ENCODE measurements at places on chromosomes 2 and 18. TPM values are rescaled to one million over a fixed set of nuclear protein-coding genes. Genes with fewer than 3 reads are reported as not detected.

- DNase-seq = peak; percentile 50
Observed at GRCh38 chr2:40281021-40281940, 170.6 kb downstream of the SLC8A1 start.

DNA sequence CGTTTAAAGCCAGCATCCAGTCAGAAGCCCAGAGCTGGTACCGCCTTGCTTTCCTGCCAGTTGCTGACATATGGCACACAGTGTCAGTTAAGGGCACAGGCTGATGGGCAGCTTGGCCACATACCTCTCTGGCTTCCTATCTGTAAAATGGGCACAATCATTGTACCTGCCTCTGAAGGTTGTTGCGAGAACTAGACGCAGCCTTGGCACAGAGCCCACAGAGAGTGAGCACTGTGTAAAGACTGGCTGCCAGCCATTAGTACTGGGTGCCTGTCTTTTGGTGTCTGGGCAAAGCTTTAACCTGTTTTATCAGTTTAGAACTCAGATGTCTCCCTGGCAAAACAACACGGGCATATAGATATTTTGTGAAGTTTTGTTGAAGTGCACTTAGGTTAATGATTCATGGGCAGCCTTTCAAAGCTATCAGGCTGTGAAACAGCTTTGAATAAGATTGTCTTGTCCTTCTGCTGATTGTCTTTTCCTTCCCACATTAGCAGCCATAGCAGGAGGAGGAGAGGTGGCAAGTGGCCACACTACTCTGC, 269.5 kb downstream of the NEDD4L start:
- DNase-seq = peak; percentile 17

DNA sequence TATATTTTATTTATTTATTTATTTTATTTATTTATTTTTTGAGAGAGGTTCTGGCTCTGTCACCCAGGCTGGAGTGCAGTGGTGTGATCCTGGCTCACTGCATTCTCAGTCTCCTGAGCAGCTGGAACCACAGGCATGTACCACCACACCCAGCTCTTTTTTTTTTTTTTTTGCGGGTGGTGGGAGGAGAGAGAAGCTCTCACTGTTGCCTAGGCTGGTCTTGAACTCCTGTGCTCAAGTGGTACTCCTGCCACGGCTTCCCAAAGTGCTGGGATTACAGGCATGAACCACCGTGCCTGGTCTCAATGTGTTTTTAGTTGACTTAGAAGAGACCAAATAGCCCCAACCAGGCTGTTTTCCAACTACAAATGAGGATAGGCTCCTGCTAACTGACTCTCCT, 80.7 kb downstream of the PDCL3 start:
- DNase-seq = no peak

- no peak for DNase-seq
Observed at GRCh38 chr2:147630585-147630984, 214.2 kb upstream of the ACVR2A start.

DNA sequence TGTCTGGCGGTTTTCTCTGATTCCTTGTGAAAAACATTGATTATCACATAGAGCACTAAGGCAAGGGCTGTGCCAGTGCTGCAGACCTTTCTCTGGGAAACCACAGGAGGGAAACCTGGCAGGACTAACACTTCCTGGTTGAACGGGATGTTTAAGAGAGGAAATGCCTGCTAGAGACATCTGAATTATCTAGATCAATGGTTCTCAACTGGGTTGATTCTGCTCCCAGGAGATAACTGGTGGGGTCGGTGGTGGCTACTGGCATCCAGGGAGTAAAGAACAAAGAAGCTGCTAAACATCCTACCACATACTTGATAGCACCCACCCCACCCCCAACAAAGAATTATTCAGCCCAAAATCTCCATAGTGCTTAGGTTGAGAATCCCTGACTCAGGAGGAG, 37.5 kb downstream of the DDX18 start:
- no peak for DNase-seq

GRCh38 chr2:134429886-134430285, 176.0 kb downstream of the MGAT5 start:
- no peak for DNase-seq

DNA sequence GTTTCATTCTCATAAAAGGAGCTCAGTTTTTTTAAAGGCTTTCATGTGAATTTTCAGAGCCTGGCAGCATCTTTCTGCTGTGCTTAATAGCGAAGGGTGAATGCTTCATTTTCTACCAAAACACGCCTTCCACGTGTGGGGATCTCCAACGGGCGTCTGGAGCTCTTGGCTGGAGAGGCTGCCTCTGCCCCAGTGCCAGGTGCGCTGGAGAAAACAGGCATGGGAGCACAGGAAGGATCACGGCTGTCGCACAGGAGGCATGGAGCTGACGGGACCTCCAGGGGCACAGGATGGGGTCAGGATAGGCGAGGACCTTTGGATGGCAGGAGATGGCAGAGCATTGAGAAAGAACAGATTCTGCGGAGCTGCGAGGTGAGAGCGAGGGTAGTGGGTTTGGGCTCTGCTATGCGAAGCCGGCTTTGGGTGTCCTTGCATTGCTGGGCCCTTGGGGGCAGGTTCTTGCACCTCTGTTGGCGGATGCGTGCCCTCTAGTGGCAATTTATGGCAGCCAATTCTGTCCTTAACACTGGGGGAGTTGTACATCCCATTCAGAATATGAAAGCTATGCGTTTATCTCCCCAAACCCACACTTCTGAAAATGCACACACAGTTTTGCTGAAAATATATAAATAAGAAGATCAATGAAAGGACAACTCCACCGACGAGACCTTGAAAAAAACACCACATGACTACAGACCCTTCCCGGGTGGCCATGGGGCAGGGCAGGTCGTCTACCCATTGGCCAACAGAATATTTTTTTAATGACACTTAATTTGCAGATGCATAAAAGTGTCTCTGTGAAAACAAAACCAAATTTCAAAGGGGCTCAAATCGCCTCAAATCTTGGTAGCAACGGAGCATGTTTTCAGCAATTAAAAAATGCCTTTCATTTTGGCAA, 90.4 kb upstream of the SLC35G4 start:
- DNase-seq = peak; percentile 64

Gene CNDP2
- total RNA-seq = 28.6 TPM

Gene MYCN
- total RNA-seq = 0.23 TPM

- DNase-seq = no peak
Observed at GRCh38 chr2:83224591-83225200, 1234.4 kb downstream of the SUCLG1 start.

DNA sequence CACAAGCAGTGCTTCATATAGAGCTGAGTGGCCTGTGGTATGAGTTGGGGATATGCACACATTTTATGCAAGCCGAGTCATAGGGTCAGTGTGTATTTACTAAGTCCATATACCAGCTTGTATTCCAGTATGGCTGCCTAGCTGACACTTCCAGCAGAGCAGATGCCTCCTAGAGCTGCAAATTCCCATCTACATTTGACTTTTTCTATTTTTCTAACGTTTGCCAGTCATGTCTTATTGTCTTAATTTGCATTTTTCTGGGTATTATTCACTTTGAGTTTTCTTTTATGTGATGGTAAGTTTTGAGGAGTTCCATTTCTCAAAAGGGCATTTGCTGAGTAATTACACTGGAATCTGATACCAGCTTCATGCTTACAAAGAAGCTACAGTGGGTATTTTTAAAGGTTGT, 334.5 kb upstream of the CDH2 start:
- DNase-seq = peak; percentile 53

GRCh38 chr18:41872206-41872605, 82.8 kb upstream of the PIK3C3 start:
- DNase-seq = no peak

DNA sequence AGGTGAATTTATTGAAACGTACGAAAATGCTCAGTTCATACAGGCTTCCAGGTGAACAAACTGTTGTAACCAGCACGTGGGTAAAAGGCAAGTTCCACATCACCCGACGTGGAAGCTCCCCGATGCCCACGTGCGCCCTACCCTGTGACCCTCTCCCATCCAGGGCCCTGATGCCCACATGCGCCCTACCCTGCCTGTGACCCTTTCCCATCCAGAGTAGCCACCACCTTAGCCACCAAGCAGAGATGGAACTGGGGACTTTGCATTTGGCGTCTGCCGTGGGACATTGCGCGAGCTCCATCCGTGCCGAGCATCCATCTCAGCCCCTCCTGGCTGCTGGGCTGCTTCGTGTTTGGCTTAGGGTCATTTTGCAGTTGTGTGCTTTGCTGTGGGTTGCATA, 37.5 kb downstream of the ANO7 start:
- no peak for DNase-seq

DNA sequence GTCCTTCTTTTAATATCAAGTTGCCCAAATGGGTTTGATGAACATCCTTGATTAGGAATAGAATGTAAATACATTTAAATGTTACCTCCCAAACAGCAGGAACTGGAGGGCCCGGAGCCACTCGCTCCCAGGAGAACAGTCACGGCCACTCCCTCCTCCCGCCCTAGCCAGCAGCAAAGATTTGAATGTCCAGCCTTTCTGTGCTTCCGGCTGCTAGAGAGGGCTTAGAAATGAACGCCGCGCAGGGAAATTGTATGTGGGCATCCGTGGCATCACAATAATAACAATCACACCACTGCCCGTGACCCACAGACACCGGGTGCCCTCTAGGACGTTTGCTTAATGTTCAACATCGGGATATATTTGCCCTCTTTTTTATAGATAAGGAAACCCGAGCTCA, 164.9 kb upstream of the SALL3 start:
- DNase-seq = no peak

GRCh38 chr18:13797157-13797611, 26.8 kb upstream of the MC5R start:
- DNase-seq = peak; percentile 33

GRCh38 chr2:130912471-130912870, 75.8 kb downstream of the ARHGEF4 start:
- no peak for DNase-seq

DNA sequence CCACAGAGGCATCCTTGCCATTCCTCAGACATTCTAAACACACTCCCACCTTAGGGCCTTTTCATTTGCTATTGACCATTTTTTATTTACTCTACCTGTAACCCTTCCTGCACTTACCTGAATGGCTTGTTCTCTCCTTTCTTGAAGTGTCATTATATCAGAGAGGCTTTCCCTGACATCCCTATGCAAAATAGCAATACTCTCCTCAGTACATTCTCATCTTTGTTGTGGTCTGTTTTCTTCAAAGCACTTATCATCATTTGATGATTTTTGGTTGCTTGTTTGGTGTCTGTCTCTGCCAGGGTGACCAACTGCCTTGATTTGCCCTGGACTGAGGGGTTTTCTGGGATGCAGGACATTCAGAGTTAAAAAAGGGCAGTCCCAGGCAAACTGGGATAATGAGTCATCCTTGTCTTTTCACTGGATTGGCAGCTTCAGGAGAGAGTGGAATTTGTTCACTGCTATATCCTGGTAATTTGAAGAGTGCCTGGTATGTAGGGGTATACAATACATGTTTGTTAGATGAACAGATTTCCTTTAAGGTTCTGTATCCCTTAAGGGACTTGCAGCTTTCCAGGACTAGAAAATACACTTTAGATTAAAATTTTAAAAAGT, 102.4 kb downstream of the BABAM2 start:
- DNase-seq = peak; percentile 55

GRCh38 chr2:67516899-67517530, 119.9 kb downstream of the ETAA1 start:
- DNase-seq = peak; percentile 44

GRCh38 chr2:168574856-168575630, 119.0 kb downstream of the CERS6 start:
- no peak for DNase-seq

DNA sequence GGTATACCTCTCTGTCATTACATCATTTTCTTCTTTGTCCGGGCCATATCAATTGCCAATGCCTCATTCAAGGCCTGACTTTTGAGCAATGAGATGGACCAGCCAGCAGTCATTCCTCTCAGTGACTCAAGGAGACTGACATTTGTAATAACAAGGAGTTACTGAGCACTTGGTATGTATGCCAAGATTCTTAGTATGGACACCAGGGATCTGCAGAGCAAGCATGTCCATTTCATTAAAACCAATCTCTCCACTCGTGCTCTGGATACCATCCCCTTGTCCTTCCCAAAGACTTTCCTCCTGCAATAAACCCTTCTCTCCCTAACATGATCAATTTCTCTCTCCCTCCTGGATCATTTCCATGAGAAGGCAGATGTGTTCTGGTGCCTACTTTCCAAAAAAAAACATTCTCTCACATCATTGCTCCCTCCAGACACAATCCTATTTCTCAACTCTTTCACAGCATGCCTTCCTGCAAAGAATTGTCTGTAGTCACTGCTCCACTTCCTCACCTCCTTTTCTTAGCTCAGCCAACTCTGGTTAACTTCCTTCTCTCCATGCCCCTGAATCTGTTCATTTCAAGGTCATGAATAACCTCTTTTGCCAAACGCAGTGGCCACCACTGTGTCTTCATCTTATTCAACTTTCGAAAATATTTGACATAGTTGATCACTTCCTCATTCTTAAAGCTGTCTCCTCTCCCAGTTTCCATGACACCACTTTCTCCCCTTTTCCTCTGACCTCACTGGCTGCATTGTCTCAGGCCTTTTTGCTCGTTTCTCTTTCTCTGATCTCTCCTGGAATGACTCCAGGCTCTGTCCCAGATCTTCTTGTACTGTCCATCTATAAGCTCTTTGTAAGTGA, 102.8 kb upstream of the CYP1B1 start:
- peak; percentile 56 for DNase-seq

GRCh38 chr2:1134629-1135028, 184.0 kb downstream of the SNTG2 start:
- DNase-seq = no peak

- DNase-seq = peak; percentile 14
Observed at GRCh38 chr18:57561728-57562423, 24.6 kb downstream of the FECH start.

DNA sequence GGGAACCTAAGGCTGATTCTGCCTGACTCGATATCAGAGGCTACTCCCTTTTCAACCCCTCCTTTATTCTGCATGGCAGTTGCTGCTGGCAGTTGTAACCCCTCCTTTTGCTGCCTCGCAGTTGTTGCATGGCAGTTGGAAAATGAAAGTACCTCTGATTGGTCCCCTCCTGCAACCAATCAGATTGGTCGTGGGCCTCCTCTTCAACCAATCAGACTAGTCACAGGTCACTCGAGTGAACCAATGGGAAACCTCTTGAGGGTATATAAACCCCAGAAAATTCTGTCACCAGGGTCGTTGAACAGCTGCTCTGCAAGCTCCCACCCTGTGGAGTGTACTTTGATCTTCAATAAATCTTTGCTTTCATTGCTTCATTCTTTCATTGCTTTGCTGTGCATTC, 294.3 kb upstream of the SLC8A1 start:
- DNase-seq = peak; percentile 15

DNA sequence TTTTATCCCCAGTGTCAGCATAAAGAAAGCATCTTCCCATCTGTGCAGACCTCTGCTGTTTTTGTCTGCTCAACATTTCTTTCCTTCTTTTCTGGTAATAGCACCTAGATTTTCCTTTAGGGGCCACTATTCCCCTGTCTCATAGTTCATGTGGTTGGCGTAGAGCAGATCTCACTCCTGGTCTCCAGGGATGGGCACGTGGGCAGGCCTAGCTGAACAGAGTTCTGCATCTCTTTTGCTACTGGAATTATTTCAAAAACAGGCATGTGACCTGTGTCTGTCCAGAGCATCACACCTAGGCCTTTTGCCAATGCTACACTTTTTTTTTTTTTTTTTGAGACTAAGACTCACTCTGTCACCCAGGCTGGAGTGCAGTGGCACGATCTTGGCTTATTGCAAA, 17.7 kb upstream of the ICOS start:
- DNase-seq = no peak

Gene PROKR1
- total RNA-seq = not detected

Measured in Daoy (cell line).